NCI-H187 treated with DMSO at 0.1 percent for 48 hours (cell line): ENCODE measurements at places on chromosomes 4 and X.

GRCh38 chr4:78721747-78722146 is 54.4 kb upstream of the BMP2K start:
- DNase-seq = no peak

- no peak for DNase-seq
These were observed 99.5 kb downstream of the KCNIP4 start for GRCh38 chr4:21849077-21849476.

DNA sequence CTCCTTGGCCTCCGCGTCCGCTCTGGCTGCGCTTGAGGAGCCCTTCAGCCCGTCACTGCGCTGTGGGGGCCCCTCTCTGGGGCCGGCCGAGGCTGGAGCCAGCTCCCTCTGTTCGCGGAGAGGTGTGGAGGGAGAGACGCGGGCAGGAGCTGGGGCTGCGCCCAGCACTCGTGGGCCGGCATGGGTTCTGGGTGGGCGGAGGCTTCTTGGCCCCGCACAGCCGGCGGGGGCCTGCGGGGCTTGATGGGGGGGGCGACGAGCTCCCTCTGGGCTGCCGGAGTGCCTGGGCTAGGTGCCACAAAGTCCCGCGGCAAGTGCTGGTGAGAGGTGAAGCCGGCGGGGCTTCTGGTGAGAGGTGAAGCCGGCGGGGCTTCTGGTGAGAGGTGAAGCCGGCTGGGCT is 61.9 kb downstream of the ANKRD50 start:
- DNase-seq = no peak

DNA sequence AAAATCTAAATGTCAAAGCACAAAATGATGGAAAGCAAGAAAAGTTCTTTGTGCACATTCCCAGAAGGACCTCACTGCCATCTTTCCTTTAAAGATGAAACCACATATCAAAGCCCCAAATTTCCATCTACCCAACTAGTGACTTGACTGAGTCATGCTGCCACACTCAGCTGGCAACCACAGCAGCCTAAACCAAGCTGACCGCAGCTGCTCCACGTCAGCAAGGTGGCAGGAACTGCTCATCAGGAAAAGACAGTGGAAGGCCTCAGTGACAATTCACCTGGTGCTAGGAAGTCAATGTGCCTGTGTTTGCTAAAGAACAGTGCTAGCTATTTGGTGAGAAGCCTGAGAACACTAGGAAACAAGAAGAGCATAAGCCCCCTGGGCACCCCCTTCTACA is 26.1 kb downstream of the ACOX3 start:
- DNase-seq = no peak

GRCh38 chr4:168859888-168860694 is 150.0 kb downstream of the CBR4 start:
- DNase-seq = no peak
